Cardiac septum (tissue), 1 donor: ENCODE measurements at places on chromosomes 12 and 14. TPM values are rescaled to one million over a fixed set of nuclear protein-coding genes. Genes with fewer than 3 reads are reported as not detected.

GRCh38 chr12:130083734-130084133, 78.5 kb upstream of the FZD10 start:
- no peak for DNase-seq

- DNase-seq, result no peak
Measured at GRCh38 chr14:22837114-22837749, 847 bp downstream of the MMP14 start.

GRCh38 chr14:90058876-90059458, 2.8 kb upstream of the KCNK13 start:
- DNase-seq, result no peak

- DNase-seq, result no peak
Measured at GRCh38 chr12:52145228-52146088, 46.4 kb downstream of the KRT80 start.

DNA sequence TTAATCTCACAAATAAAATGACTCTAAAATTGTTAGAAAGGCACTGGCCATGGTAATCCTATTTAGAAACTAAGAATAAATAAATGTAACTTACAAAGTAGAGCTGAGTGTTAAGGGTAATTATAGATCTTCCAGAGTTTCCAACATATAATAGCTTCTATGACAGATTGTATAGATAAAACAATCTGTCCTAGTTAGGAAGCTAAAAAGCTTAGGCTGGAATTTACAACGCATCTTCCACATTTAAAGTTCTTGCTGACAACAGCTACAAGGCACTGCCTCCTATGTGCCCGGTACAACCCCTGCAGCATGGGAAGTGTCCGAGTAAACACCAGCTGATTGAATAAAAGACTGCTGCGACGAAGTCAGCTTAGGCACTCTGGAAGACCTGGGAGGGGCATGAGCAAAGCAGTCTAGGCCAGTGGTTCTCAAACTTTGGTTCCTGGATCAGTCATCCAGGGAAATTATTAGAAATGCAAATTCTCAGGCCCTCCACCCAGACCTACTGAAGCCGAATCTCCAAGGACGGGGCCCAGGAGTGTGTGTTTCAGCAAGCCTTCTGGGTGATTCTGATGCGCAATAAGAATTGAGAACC, 635.6 kb upstream of the TBX3 start:
- DNase-seq, result no peak

Gene RGS6
- 22.4 TPM for total RNA-seq

Gene MYBPC1
- 3.1 TPM for total RNA-seq

Gene DBX2
- total RNA-seq, result 0.19 TPM

Gene STAB2
- 0.75 TPM for total RNA-seq
